ENCODE measurements at places on chromosomes 16 and 17.
A peak's percentile ranks its signal among the peaks of the same experiment; 100 is the strongest.

DNA sequence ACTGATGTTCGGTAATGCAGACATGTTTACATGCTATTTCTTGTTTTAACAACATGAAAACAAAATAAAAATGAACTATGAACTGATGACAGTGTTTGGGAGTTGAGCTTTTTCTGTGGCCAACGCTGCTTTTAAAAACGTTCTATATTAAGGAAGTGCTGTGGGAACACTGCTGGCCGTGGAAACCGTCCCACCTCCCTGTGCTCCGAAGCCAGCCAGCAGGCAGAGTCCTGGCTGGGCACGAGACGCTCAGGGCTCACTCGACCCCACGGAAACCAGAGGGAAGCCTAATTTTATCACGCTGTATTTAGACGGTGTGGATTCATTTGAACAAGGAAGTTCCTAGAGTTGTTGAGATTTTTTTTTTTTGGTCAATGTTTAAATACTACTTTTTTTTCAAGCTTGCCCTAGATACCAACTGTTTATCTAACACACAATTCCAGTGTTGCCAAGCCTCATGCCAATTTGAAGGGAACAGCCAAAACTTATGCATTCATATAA, 25.8 kb downstream of the ADCY9 start:
- DNase-seq = no peak

DNA sequence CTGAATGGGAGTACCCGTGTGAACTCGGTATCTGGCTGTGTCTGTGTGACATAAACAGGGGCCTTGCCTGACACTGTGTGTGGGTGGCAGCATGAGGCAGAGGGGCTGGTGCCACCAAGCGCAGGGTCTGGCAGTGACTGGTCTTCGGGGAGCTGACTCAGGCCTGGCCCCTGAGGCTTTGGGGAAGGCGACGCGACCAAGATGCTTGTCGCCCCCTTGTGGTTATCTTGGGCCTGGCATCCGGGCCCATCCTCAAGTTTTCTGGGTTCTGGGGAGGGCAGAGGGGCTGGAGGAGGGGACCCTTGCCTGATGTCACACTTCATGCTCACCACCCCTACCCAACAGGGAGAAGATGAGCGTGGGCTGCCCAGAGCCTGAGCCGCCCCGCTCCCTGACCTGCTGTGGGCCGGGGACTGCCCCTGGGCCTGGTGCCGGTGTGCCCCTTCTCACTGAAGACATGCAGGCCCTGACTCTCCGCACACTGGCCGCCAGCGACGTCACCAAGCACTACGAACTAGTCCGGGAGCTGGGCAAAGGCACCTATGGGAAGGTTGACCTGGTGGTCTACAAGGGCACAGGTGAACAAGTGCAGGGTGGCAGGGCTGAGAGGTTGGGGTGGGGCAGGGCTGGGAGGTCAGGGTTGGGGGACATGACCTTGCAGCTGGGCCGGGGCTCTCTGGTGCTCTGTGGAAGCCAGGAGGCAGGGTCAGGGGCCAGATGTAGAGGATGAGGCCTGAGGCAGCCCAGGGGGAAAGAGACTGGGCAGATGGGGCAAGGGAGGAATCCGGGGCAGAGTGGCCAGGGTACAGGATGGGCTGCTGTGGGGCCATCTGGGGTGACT, 24.9 kb downstream of the SBK1 start:
- DNase-seq = peak; percentile 77

DNA sequence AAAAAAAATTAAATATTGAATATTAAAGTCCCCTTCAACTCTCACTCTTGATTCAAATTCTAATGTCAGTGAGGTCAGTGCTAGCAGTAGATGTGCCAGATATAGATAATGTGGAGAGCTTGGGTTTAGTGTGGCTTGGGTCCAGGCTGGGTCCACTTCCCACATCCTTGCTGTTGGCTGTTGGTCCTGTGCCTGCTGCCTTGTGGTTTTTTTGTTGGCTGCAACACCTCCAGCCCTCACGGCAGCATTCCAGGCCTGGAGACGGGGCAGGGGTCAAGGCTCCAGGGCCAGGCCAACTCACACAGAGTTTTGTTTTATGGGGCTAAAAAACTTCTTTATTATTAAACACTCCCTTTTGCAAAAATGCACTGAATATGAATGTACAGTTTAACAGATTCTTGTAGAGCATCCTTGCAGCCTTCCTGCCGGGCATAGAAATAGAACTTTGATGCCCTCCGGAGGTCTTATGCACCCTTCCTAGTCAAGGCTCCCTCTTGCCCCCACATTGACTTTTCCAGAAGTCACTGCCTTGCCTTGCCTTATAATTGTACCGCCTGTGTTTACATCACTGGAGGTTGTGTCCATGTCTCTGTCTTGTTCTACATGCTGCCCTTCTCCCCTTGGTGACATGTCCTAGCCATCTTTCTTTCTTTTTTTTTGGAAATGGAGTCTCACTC, 25.5 kb upstream of the MYO15B start:
- DNase-seq = no peak

- DNase-seq = no peak
Measured at GRCh38 chr17:15411384-15412198, 55.8 kb downstream of the CDRT4 start.

GRCh38 chr16:56041556-56042140, 149.6 kb upstream of the GNAO1 start:
- DNase-seq = peak; percentile 6

- no peak for DNase-seq
Measured at GRCh38 chr16:67150833-67151396, at the start of gene B3GNT9. B3GNT9 (minus strand) TSS chr16:67150998; CDS start chr16:67150485, 513 bp downstream.

GRCh38 chr16:49461517-49461951, 87.9 kb downstream of the C16orf78 start:
- DNase-seq = no peak

DNA sequence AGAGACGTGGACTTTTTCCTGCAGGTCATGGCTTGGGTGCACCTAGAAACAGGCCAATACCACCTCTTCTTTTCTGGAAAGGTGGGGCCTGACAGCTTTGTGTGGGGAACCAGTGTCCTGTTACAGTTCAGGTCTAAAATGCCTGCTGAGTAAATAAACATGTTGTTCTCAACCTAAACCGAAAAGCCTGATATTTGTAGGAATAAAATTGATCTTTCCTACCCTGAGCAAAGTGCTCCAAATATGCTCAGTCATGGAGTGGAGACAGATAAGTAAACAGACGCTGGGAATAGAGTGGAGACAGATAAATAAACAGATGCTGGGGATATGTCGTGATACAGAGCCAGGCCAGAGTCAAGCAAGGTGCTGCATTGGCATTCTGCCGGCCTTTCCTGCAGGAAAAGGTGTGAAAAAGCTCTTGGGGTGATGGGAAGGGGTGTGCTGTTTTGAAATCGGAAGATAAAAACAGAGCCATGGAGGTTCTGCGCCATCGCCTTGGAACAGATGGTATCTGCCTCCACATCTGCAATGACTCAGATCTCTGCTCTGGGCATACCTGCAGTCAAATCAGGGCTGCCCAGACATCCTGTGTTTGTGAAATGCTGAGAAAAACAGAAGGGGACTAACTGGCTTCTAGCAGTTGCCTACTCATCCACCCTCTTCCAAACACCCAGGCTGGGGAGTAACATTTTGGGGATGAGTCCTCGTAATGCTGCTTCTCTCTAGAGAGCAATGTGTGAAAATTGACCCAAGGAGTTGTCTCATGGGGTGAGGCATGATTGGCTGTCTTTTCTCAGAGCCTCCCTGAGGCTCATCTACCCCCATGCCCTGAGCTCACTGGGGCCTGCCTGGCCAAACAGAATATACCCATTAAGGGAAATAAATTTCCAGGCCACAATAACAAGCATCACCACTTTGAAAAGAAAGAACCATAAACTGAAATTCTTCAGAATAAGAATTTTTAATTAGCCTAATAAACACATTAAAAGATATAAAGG, 16.8 kb upstream of the TRPV2 start:
- no peak for DNase-seq

DNA sequence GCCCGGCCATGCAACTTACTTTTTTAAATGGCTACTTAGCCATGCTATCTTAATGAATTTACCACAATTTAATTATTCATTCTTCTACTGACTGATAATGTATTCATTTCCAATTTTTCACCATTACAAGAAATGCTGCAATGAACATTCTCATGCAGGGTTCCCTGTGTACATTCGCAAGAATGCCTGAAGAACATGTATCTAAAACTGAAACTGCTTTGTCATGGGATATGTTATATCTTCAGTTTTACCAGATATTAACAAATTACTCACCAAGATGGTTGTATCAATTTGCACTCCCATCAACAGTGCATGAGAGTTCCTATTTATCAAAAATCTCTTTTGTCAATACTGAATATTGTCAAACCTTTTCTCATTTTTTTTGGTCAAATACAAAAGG, 100.8 kb downstream of the SLC39A11 start:
- DNase-seq = no peak

DNA sequence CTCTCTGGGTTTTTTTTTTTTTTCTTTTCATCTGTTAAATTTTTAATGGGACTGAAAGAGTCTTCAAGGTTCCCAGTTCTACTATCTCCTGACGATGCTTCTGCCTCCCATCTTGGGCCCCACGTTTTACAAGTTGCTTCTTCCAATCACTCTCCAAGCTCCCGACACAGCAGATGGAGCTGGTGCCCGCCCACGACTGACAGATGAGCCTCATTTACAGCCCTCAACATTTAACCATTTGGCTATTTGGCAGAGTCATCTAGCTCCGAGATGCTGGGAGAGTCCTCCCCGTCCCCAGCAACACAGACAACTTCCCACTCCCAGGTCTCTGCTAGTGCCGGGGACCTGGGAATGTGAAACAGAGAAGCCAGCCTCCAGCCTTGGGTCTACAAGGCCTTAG, 276.9 kb downstream of the SHISA9 start:
- no peak for DNase-seq

GRCh38 chr17:39664581-39665561, at the start of gene TCAP:
TCAP (plus strand) TSS chr17:39665349; CDS start chr17:39665360, 11 bp downstream.
- no peak for DNase-seq

GRCh38 chr17:59631276-59631675, 11.6 kb downstream of the CLTC start:
- DNase-seq = no peak

DNA sequence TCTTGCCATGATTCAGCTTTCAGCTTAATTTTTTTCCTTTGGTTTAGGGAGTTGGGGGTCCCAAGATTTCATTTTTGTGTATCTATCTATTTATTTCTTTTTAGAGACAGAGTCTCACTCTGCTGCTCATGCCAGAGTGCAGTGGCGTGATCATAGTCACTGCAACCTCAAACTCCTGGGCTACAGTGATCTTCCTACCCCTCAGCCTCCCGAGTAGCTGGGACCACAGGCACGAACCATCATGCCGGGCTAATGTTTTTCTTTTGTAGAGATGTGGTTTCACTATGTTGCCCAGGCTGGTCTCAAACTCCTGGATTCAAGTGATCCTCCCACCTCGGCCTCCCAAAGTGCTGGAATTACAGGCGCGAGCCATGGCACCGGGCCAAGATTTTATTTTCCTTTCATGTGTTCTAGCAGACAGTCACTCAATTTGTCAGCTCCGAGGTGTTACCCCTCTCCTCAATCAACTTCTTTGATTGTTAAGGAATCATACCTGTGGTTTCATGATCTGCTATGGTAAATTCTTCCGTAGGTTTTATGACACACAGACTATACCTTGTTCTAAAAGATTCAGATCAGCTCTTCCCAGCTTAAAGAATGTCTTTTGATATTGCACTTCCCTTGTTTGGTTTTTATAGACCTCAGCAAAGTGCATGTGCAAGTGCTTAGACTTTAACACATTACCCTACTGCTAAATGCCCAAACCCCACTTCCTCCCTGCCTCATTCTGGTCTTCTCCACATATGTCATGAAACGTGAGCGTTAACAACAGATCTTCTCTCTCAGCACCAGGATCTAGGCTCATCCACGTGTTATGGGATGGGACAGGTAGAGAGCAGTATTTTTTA, 13.0 kb downstream of the UNC45B start:
- DNase-seq = peak; percentile 44

Data from activated T-cell treated with anti-CD3 and anti-CD28 coated beads, Interleukin-2, amount 50 U/mL, for 4 hours (primary cell).